ENCODE measurements at places on chromosomes 2 and 18.

GRCh38 chr2:187769437-187769836, 215.2 kb upstream of the TFPI start:
- no peak for DNase-seq

GRCh38 chr18:36352384-36352783, 54.9 kb downstream of the FHOD3 start:
- DNase-seq, result no peak

DNA sequence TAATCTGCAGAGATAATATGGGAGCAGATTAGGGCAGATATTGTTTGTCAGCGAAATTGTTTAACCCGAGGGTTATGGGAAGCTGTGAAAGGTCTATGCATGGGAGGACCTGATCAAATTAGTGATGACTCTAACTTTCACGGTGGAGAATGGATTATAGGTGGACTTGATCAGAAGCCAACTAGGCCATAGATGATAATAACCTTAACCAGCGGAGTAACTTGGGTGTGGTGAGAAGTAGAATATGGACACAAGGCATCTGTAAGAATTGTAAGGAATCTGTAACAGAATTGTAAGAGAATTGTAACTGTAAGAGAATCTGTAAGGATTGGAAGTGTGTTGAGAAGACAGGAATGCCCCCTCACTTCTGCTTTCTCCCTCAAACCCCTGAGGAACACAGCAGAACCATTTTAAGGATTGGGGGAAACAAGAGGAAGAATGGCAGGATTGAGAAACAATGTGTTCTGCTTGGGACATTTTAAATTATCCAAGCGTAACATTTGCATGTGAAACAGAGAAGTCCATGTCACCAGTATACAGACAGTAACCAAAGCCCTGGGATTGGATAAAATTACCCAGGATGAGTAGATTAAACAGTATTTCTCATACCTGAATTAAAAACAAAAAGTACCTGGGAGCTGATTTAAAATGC, 14.9 kb upstream of the SLC39A10 start:
- DNase-seq, result no peak

- no peak for DNase-seq
Observed at GRCh38 chr18:76449111-76449453, 46.0 kb downstream of the ZNF516 start.

GRCh38 chr2:148044322-148044721, 23.4 kb downstream of the MBD5 start:
- DNase-seq, result no peak

GRCh38 chr2:96104487-96104861, 11.9 kb downstream of the ADRA2B start:
- DNase-seq, result no peak

GRCh38 chr2:101349893-101350662, 37.2 kb downstream of the CREG2 start:
- DNase-seq, result no peak

GRCh38 chr2:227164763-227165291, 403 bp downstream of the COL4A3 start:
- DNase-seq, result peak; percentile 44

DNA sequence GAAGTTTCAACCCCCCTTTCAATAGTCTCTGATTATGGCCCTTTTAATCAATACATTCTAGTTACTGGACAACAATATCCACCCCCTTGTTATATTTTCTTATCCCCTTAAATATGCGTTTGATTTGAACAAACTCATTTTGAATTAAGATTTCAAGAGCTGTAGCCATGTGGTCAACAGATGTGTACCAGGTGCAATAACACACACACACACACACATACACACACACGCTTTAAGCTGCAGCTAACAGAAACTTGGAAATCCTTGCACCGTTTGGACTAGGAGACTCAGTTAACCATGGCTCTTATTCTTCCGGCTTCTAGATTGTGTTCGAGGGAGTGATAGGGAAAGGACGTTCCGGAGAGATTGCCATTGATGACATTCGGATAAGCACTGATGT, 82.8 kb downstream of the NRP2 start:
- DNase-seq, result no peak
